ENCODE measurements at places on chromosomes 3 and 15. TPM values are rescaled to one million over a fixed set of nuclear protein-coding genes. Genes with fewer than 3 reads are reported as not detected.
A peak's percentile ranks its signal among the peaks of the same experiment; 100 is the strongest.

DNA sequence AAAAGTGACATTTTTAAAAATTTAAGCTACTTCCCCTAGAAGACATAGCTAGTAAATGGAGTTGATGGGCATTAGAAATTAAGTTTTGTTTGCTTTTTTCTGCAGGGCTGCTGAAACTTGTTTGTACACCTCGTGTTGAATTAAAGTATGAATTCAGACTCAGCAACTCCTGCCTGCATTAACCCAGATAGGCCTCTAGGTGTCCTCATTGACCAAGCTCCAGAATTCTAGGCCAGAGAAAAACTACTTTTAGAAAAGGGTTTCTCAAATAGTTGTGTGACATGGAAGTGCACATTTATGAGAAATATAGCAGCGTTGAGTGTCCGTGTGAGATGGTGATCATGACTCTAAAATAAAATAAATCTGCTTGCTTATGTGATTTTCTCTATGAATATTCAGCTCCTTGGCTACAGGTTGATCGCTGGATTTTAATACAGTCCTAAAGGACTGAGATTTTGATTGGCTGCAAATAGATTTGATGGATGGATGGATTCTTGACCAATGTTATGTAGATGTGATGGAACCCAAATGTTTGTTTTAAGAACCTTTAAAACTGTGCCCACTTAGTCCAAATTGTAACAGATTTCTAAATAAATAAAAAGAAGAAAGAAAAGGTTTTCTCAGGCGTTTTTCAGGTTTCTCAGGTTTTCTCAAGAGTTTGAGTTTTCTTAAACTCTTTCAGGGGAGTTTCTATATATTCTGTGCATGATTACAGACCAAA lies 39.4 kb upstream of the LMOD3 start:
- peak; percentile 26 for DNase-seq

GRCh38 chr3:178194539-178194938 lies 341.7 kb upstream of the KCNMB2 start:
- no peak for DNase-seq

DNA sequence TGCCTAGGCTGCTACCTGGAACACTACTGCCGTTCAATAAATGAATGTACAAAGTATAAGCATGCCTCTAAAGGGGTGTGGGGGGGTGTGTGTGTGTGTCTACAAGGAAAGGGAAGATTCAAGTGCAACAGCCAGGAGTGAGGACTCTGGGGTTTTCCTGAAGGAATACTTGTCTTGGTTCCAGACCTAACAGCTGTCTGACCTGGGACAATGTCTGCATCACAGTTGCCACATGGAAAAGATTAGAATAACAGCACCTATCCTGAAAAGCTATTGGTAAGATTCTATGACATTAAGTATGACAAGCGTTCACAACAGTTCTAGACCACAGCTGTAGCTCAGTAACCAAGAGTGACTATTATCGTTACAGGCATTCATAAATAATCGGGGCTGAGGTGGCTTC lies 345.2 kb downstream of the FOXP1 start:
- no peak for DNase-seq

GRCh38 chr15:38304481-38304880 lies 51.8 kb downstream of the SPRED1 start:
- no peak for DNase-seq

- no peak for DNase-seq
Observed at GRCh38 chr3:79366414-79366813, 401.4 kb downstream of the ROBO1 start.

GRCh38 chr3:107208100-107208499 lies 169.1 kb upstream of the CCDC54 start:
- peak; percentile 78 for DNase-seq

GRCh38 chr3:66149269-66149668 lies 71.5 kb upstream of the SLC25A26 start:
- DNase-seq, result no peak

- peak; percentile 30 for DNase-seq
Observed at GRCh38 chr3:133461291-133461690, 61.4 kb downstream of the BFSP2 start.

DNA sequence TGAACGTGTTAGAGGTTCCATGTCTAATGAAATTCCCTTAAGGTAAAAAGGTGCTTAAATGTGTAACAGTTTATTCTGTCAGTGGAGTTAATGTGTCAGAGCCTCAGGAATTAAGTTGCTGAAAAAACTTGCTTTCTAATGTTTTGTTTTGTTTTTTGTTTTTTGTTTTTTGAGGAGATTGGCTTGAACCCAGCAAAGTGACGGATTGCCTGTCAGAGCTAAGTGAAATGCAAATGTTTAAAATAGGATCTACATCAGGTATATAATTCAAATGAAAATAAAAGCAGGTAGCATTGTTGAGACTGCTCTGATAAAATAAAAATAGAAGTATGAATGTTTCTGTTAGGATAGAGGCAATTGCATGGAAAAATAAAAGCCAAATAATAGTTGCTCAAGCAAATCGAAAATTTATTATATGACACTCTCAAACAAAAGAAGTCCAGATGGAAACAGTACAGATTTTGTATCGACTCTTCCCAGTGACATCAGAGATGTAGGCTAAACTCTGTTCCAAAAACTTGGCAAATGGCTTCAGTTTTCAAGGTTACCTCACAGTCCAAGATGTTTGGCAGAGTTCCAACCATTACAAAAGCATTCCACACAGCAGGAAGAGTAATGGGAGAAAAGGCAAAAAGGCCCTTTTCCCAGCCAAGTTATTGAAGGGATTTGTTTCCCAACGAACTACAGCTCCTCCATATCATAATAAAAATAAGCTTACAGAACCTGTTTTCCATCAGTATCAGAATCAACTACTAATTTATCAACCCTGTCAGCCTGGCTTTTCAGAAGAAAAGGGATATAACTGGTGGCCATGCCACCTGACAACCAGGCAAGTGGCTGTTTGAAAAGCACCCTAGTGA lies 291.0 kb downstream of the TBL1XR1 start:
- peak; percentile 48 for DNase-seq

DNA sequence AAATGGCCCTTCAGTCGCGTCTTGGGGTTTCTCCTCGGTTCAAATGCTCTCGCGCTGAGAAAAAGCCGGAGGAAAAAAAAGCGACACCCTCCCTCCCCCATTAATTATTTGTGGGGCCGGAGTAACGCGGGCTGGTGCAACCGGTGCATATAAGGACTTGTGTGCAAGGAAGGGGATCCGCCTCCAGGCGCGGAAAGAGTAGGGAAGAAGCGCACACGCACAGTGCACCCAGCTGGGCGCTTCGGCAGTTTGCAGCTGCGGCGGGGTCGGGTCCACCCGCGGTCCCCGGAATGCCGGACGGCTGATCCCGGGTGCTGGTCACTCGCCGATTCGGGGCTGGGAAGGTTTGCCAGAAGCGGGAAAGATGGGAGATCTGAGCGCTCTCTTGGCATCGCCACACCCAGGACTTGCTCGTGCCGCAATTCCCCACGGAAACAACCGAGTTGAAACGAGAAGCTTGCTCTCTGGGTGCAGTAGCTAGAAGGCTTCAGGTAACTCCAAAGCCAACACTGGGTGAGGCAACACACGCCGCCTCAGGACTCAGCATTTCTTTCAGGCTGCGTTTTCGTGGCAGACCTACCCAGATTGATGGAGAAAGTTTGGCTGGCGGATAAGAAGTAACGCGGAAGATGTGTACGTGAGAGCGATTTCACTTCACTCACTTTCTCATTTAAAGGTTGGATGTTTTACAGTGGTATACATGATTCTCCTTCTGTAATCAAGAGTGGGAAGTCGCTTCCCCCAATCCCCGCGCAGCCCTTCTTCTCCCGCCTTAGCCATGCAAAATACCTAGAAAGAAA lies 720 bp upstream of the TNIK start:
- DNase-seq, result peak; percentile 59

- peak; percentile 88 for DNase-seq
Observed at GRCh38 chr3:100033184-100033583, 81.1 kb downstream of the FILIP1L start.

DNA sequence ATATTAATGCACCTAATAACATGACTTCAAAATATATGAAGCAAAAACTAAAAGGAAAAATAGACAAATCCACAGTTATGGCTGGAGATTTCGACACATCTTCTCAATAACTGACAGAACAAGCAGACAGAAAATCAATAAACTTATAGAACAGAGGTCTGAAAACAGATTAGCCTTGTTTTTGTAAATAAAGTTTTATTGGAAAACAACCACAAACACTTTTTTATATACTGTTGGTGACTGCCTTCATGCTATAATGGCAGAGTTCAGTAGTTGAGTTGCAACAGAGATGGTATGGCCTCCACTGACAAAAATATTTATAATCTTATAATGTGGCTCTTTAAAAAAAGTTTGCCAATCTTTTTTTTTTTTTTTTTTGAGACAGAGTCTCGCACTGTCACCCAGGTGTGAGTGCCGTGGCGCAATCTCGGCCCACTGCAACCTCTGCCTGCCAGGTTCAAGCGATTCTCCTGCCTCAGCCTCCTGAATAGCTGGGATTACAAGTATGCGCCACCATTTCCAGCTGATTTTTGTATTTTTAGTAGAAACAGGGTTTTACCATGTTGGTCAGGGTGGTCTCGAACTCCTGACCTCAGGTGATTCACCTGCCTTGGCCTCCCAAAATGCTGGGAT lies 52.2 kb upstream of the GATA2 start:
- no peak for DNase-seq

DNA sequence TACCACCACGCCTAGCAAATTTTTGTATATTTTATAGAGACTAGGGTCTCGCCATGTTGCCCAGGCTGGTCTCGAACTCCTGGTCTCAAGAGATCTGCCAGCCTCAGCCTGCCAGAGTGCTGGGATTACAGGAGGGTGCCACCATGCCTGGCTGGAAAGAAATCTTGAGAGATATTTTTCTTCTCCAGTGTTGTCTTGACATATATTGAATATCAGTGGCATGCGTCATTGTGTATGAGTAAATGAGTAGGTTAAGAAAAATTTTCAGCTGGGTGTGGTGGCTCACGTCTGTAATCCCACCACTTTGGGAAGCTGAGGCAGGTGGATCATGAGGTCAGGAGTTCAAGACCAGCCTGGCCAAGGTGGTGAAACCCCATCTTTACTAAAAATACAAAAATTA lies 3.5 kb upstream of the PIF1 start:
- DNase-seq, result peak; percentile 81

GRCh38 chr3:118782755-118783202 lies 251.9 kb downstream of the IGSF11 start:
- DNase-seq, result peak; percentile 29

DNA sequence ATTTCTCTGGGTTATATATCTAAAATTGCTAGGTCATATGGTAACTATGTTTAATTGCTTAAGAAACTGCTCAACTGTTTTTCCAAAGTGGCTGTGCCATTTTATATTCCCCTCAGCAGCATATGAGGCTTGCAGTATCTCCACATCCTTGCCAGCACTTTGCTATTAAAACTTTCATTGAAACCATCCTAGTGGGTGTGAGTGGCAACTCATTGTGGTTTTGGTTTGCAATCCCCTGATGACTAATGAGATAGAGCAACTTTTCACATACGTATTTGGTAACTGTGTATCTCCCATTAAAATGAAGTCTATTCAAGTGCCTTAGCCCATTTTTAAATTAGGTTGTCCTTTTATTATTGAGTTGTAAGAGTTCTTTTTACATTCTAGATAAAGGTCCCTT lies 17.3 kb downstream of the KPNA1 start:
- DNase-seq, result peak; percentile 89

- DNase-seq, result no peak
Observed at GRCh38 chr3:38148311-38148882, 9.9 kb downstream of the MYD88 start.

DNA sequence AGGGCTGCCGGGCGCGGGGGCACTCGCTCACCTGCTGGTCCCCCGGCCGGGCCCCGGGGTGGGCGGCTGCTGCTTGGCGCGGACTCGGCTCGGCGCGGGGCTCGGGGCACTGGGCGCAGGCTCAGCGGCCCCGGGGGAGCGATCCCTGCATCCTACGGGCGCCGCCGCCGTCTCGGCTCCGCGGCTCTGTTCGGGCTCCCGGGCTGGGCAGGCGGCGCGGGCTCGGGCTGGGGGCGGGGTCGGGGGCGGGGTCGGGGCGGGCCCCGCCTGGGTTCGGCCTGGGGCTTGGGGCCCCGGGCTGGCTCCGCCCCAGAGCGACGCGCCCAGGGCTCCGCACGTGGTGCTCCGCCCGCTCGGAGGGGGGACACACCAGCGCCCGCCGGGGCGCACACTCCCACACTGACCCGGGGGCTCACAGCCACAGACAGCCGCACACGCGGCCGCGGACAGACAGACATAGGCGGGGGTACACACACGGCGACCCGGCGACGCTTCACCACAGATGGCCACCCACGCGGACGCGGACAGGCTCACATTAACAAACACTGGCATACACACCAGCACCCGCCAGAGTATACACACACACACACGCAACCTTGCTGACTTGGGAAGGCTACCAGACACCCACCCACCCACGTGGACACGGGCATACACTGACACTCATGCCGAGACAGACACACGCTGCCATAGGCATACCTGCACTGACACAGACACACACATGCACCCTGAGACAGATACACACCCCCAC lies at the start of gene SCN5A:
Gene SCN5A, minus strand, starts transcription at position 188 of the 748 bp plus-strand sequence. CDS start 16,380 bp downstream, outside the sequence.
- no peak for DNase-seq

GRCh38 chr3:33174711-33175414 lies 43.7 kb downstream of the SUSD5 start:
- DNase-seq, result no peak

- DNase-seq, result no peak
Observed at GRCh38 chr15:73540161-73540560, 93.0 kb downstream of the NPTN start.

DNA sequence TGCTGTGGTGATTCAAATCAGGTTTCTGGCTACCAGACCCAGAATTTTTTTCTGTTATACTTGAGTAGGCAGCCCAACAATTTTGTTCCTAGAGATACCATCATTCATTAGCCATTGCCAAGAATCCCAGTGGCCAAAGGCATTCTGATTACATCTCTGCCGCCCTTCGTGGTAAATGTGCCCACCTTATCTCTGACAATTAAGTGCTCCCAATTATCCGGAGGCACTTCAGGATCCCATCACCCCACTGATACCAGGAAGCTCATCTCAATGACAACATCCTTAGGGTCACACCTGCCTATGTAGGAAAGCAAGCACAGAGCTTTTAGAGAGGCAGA lies 43.2 kb upstream of the RPL35A start:
- DNase-seq, result no peak

GRCh38 chr3:31102196-31102879 lies 207.9 kb upstream of the GADL1 start:
- no peak for DNase-seq

The C3orf20 gene
- not detected for polyA plus RNA-seq

The WDR93 gene
- polyA plus RNA-seq, result not detected

The EFCAB12 gene
- polyA plus RNA-seq, result 0.27 TPM

The CCDC174 gene
- 14.9 TPM for polyA plus RNA-seq

The SHISA5 gene
- polyA plus RNA-seq, result 280 TPM

The DPPA2 gene
- polyA plus RNA-seq, result not detected

The TRH gene
- not detected for polyA plus RNA-seq
